Left lung (tissue), 14 donors: ENCODE measurements at places on chromosomes 3 and 15. TPM values are rescaled to one million over a fixed set of nuclear protein-coding genes. Genes with fewer than 3 reads are reported as not detected.

FSD2 gene
- polyA plus RNA-seq, result 0.33 TPM

TLNRD1 gene
- 18.5 TPM for polyA plus RNA-seq

CKMT1A gene
- not detected for polyA plus RNA-seq

ADGRG7 gene
- not detected for polyA plus RNA-seq

HDC gene
- 1.1 TPM for polyA plus RNA-seq

GOLGA8J gene
- 1.5 TPM for polyA plus RNA-seq

SLC28A2 gene
- polyA plus RNA-seq, result 0.46 TPM

TTC21A gene
- 18.2 TPM for polyA plus RNA-seq

TGM4 gene
- 0.06 TPM for polyA plus RNA-seq

PIGB gene
- 17.1 TPM for polyA plus RNA-seq

- DNase-seq, result no peak
Observed at GRCh38 chr3:122915300-122916055, 112.1 kb downstream of the SEMA5B start.

GRCh38 chr15:39887832-39888231 lies 32.2 kb downstream of the GPR176 start:
- DNase-seq, result peak; percentile 24

- no peak for DNase-seq
Observed at GRCh38 chr15:96428742-96429141, 98.2 kb downstream of the NR2F2 start.

DNA sequence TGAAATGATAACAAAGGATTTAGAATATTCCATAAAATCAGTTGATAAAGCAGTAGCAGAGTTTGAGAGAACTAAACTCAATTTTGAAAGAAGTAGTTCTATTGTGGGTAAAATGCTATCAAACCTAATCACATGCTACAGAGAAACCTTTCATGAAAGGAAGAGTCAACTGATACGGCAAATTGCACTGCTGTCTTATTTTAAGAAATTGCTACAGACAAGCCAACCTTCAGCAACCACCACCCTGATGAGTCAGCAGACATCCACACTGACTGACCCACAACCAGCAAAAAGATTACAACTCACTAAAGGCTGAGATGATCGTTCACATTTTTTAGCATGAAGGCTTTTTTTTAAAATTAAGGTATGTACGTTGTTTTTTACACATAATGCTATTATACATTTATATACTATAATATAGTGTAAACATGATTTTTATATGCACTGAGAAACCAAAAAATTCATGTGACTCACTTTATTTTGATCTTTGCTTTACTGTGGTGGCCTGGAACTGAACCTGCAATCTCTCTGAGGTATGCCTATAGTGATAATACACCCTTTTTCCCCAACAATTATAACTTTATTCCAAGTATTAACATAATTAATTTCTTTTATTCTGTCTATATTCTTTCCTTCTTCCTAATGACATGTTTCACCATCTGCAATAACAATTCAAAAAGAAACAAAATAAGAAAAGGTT lies 109.9 kb downstream of the TBC1D5 start:
- DNase-seq, result no peak

DNA sequence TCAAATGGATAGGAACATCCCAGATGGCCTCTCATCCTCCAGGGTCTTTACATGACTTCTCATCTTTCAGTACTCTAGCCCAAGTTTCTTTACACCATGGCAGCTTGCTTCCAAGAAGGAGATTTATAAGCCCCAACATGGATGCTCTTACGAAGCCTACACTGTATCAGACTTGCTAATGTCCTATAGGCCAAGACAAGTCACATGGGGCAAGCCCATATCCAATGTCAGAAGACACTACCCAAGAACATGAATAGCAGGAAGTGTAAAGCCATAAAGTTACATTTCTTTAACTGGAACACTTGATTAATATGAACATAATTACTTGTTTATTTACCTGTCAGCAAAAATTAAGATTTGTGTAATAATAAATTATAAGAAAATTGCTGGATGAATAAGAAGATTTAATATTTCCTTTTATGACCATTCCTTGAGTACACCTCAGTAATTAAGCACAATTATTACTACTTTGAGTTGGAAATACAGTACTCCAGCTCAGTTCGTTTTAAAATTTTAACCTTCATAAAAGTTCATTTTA lies 5.1 kb downstream of the SPESP1 start:
- DNase-seq, result no peak

DNA sequence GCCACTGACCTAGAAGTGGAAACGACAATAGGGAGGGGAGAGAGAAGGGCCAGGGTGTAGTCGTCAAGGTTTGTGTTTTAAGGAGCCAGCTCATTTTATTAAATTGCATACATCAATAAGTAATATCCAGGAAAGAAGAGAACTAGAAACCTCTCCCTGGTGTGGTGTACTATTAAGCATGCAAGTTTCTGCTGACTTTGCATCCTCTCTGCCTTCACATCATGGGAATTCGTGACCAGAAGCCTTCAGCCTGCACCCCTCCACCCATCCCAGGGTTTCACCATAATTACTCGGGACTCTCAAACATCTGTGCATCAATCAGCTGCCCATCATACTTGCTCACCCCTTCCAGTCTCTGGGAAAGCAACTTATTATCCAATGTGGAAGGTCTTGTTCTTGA lies 70.9 kb upstream of the UBE3A start:
- DNase-seq, result no peak

DNA sequence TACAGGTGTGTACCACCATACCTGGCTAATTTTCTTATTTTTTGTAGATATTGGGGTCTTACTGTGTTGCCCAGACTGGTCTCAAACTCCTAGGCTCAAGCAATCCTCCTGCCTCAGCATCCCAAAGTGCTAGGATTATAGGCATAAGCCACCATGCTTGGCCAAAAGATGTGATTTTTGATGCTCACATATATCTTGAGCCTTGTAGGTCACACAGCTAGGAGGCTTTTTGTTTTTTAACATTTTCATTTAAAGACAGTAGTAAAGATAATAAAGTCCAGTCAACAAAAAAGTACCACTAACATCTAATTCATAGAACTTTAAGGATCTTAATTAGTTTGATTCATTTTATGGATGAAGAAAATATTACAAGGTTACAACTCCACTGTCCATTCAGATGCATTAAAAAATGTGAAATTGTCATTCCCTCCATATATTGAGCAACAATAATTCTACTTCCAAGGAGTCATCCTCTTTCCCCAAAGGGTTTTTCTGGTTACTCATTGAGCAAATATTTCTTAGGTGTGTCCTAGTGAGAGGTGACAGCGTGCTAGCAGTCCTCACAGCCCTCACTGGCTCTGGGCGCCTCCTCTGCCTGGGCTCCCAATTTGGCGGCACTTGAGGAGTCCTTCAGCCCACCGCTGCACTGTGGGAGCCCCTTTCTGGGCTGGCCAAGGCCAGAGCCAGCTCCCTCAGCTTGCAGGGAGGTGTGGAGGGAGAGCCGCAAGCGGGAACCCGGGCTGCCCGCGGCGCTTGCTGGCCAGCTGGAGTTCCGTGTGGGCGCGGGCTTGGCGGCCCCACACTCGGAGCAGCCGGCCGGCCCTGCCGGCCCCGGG lies 8.3 kb upstream of the TASOR start:
- peak; percentile 42 for DNase-seq

DNA sequence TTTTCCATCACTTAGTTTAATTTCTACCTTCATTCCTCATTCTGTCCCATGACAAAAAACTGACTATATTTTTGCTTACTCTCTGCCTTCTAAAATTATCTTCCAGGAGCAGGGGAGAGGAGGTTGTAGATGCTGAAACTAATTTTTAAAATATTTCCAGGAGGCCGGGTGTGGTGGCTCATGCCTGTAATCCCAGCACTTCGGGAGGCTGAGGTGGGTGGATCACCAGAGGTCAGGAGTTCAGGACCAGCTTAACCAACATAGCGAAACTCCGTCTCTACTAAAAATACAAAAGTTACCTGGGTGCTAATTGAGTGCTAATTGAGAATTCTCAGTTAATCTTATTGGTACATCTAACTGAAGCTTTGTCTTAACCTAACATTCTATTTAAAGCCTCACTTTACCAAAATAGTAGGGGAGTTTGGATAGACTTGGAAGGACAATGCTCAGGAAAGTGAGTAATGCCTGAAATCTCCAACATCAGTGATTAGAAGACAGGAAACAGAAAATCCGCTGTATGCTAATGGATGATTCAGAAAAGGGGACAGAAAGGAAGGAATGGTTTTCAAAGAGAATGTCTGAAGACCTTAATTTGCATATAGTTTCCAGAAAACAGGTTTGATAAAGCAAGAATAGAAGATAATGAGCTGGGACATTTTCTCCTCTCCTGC lies 336.1 kb downstream of the GBE1 start:
- no peak for DNase-seq

DNA sequence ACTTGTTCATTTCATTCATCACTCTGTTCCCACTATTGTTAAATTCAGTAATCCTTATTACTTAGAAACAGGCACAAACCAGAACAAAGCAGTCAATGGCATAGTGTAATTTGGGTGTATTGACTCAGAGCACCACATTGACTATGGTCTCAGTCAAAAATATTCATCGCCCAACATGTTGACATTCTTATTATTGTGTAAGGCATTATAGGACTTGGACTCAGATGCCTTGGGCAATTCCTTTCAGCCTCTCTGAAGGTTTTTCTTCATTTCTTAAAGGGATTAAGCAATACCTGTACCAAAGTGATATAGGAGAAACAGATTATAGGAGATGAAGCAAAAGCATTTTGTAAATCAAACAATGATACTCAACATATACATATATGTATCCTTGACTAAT lies 114.7 kb upstream of the BHLHE40 start:
- no peak for DNase-seq

DNA sequence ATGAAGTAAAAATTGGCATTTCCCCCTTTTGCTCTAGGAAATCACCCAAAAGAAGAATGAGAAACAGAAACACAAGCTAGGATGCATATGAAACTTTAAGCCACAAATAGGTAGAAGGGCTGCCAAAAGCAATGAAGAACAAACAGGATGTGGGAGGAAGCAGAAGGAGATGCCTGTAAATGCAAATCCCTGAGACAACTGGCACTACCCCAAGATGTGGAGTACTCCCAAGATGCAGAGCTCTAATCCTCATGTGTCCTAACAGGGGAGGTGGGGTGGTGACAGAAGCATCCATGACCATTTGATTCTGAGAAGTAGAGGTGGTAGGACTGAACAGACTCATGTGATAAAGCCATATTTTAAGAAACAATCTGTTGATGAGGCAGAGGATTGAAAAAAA lies 31.9 kb upstream of the ZNF280D start:
- no peak for DNase-seq

DNA sequence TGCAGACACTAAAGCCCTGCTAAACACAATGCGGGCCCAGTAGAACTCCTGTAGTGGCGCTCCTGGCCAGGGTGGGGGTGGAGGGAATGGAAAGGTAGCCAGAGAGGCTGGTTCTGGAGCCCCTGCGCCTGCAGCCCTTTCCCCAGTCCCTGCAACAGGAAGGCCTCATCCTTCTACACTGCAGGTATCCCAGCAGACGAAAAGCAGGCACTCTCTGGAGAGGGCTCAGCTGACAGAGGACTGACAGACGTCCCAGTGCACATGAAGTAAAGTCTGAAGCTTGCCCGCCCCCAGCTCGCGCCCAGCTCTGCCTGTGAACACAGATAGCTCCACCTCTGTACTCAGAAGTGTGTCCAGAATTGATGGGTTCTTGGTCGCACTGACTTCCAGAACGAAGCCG lies 46.0 kb downstream of the NSMCE3 start:
- DNase-seq, result no peak

- DNase-seq, result no peak
Observed at GRCh38 chr3:14890476-14890875, 56.9 kb upstream of the NR2C2 start.

GRCh38 chr3:27253831-27254230 lies 115.4 kb downstream of the NEK10 start:
- DNase-seq, result peak; percentile 37

- DNase-seq, result no peak
Observed at GRCh38 chr3:99768808-99769501, 48.7 kb upstream of the CMSS1 start.

DNA sequence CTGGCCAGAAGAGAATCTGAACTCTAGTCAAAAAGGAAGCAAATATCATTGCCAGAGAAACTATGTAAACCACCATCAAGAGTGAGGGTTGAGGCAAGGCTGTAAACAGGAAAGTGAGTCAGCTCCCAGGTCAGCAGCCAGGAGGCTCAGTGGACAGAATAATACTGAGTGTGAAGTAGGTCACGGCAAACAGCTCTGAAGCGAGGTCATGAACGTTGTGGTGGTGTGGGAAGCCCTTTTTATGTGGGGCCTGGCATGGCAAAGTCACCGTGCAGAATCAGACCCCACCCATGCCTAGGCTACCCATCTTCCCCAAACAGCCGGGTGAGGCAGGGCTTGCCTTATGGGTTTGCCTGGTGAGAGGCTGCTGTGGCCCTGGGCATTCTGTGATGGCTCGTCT lies 43.9 kb downstream of the THBS1 start:
- no peak for DNase-seq

GRCh38 chr3:49456466-49456865 lies 13.6 kb upstream of the DAG1 start:
- DNase-seq, result no peak

- DNase-seq, result no peak
Observed at GRCh38 chr3:56969851-56970250, 90.6 kb upstream of the SPATA12 start.

DNA sequence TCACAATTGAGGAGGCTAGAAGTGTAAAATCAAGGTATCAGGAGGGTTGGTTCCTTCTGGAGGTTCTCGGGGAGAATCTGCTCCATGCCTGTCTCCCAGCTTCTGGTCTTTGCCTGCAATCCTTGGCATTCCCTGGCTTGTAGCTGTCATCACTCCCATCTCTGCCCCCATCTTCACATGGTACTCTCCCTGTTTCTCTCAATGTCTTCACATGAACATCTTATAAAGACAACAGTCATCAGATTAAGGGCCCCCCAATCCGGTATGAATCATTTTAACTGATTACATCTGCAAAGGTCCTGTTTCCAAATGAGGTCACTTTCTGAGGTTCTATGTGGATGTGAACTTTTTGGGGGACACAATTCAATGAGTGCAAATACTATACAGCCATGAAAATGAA lies 113.0 kb upstream of the GALNT15 start:
- DNase-seq, result no peak

- DNase-seq, result no peak
Observed at GRCh38 chr15:101025501-101025885, 106.3 kb downstream of the LRRK1 start.

DNA sequence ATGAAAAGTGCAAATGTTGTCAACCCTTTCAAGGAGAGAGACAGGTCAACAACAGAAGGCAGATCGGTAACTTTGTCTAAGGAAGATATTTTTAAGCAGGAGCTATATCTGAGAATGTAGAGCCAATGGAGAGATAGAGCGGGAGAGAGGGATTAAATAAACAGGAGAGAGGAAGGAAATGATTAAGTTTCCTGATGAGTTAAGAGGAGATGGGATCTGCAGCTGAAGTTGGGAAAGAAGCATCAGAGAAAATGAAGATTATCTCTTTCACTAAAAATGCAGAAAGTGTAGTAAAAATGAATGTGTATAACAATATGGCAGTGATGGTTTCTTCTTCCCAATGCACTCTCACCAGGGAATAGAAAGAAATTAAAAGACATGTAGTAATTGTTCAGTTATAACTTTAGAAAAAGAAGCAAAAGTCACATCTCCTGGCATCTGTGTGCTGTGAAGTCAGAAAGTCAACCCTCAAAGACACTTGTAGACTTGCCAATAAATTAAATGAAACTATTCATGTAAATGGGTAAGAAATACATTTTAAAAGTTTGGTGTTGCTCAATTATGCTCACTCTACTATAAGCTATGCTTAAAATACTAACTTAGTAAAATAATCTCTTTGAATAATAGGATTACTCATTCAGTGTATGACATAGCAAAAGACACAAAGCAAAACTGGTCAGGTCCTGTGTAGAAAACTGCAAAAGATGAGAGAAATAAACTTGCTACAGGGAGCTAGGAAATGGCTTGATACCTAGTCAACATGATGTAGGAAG lies 264.6 kb downstream of the ZIC4 start:
- no peak for DNase-seq
